ENCODE measurements at places on chromosomes 2 and 18.

- no peak for DNase-seq
Observed at GRCh38 chr2:209602259-209602658, 169.4 kb upstream of the UNC80 start.

- DNase-seq = no peak
Observed at GRCh38 chr2:227623226-227623625, 5.9 kb downstream of the SCYGR4 start.

DNA sequence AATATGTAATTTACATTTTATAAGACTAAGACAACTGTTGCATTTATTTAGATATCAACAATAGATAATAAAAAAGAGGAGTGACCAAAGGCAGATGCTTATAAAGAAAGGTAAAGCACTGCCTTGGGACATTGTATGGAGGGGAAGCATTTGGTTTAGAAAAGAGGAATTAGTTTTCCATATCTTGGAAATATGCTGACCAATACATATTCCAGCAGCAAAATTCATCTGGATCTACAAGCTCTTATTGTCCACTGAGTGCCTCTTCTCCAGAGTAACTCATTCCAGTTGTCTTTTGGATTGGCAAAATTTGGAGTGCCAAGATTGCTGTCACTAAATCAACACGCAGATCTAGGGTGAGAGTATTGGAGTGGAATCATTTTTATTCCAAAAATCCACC, 8.9 kb upstream of the VPS4B start:
- no peak for DNase-seq

DNA sequence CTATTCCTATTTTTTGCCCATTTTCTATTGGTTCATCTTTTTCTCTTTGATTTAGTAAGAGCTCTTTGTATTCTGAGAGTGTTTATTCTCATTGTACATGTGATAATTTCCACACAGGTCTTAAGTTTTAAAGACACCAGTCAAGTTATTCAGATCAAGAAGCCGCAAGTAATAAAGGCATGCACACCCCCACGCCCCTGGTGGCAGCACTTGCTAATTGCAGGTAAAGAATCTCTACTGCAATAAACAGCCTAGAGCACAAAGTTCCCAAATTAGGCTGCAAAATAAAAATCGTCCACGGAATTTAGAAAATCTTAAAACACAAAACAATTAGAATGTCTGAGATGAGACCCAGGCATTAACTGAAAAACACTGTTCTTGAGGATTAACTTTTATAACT, 45.2 kb downstream of the ST3GAL5 start:
- peak; percentile 58 for DNase-seq

DNA sequence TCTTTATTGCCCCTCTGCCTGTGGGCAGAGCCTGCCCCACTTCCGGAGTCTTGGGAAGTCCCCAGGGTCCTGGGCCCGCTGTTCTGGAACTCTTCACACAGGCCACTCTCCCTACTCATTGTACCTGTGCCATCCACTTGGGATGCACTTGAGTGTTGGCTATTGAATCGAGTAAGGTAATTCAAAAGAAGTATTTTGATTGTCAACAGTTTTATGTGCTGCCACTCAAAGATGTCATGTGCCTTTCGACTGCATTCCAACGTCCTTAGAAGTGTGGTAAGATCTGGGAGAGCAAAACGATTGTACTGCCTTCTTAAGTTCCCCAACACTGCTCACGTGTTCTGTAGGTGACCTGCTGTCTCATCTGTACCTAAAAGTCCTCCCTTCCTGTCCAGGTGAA, 77.0 kb upstream of the SMIM21 start:
- no peak for DNase-seq

Data from inflammatory macrophage treated with lipopolysaccharide for 1 hour (primary cell).